ENCODE measurements at places on chromosomes 3 and 15.

DNA sequence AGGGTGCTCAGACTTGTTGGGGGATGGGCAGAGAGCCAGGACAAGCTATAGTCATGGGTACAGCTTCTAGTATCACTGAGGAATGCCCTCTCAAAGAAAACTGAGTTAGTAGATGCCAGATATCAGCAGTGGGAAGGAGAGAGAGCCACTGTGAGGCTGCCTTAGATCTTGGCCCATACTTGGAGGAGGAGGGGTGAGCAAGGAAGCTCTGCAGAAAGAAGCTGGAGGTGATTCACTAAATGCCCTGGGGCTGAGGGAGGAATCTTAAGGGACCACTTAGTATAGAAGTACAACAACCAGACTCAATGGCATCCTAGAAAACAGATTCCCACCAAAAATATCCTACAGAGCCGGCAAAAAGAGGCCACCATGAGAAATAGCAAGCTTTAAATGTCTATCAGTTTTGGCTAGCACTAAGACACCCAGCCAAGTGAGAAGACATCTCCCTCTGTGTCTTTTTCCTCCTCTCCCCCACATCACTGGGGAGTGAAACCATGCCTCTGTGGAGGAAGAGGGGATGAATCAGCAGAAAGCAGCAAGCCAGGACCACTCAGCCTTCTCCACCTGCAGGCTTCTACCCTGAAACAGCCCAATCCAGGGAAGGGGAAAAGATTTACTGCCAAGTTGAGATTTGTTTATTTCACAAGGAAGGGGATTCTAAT is 282.5 kb upstream of the STT3B start:
- DNase-seq = no peak

- no peak for DNase-seq
Observed at GRCh38 chr3:39521456-39521855, 54.0 kb downstream of the MOBP start.

DNA sequence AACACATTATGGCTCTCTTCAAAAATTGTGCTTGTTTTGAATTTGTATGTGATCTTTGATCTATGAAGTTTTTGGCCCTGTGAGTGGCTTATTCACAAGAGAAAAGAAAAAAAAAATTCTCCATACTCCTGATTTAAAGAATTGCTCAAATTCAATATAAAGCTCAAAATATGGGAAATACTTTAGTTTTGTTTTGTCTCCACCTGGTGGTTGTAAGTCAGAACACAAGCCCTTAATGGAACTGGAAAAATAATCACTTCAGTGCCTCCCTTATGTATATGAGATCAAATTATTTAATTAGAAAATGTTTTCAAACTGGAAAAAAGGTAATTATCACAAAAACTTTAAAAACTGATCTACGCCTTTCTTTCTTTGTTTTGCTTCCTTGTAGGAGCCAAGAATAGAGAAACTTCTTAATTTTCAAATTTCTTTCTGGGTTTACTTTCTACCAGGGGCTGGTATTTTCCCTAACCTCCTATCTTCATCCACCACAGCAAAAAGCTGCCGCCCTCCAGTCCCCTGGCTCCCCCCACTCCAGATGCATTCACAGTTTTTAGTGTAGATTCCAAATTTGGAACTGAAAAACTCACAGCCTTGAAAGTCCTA is 50.6 kb downstream of the SERP1 start:
- DNase-seq = peak; percentile 28

DNA sequence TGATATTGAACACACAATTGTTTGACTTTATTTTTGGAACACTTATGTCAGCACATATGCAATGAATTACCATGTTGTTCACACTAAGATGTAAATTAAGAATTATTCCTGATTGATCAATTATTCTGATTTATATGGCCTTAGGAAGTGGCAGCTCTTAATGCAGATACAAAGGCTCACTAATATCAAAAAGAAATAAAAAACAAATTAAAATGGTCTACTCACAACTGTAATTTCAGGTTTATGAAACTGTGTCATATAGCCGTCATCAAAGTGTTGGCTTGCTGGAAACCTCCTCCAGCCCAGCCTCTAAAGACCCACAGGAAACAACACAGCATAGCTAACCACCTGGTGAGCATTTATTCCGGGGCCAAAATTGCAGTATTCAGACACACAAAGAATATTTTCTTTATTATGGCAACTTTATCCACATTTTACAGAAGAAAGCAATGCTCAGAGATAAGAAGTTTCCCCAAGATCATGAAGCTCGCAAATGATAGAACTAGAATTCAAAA is 33.4 kb downstream of the PDZRN3 start:
- no peak for DNase-seq

GRCh38 chr15:54197995-54198394 is 219.8 kb downstream of the UNC13C start:
- no peak for DNase-seq

- no peak for DNase-seq
Observed at GRCh38 chr15:65094294-65094995, 17.9 kb downstream of the KBTBD13 start.

- no peak for DNase-seq
Observed at GRCh38 chr3:9068051-9068450, 104.8 kb upstream of the RAD18 start.

GRCh38 chr15:78276064-78276943 is 11.9 kb downstream of the DNAJA4 start:
- no peak for DNase-seq

DNA sequence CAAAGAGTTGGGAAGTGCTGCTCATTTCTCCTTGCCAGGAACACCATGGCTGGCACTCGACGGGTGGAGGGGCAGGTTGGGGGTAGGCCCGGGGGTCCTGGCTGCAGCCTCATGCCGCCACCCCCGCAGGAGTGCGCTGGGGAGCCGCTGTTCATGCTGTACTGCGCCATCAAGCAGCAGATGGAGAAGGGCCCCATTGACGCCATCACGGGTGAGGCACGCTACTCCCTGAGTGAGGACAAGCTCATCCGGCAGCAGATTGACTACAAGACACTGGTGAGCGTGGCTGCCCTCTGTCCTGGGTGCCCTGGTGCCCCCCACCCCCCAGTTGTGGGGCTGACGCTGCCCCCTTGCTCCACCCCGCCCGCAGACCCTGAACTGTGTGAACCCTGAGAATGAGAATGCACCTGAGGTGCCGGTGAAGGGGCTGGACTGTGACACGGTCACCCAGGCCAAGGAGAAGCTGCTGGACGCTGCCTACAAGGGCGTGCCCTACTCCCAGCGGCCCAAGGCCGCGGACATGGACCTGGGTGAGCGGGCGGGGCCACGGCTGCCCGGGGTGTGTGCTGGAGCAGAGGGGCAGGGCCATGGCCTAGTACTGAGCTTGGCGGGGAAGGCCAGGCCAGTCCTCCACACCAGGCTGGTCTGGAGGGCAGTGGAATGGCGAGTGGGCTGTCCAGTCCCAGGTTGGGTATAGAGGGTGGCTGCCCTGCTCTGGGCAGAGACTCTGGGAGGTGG is 45.1 kb downstream of the PLXNA1 start:
- no peak for DNase-seq

DNA sequence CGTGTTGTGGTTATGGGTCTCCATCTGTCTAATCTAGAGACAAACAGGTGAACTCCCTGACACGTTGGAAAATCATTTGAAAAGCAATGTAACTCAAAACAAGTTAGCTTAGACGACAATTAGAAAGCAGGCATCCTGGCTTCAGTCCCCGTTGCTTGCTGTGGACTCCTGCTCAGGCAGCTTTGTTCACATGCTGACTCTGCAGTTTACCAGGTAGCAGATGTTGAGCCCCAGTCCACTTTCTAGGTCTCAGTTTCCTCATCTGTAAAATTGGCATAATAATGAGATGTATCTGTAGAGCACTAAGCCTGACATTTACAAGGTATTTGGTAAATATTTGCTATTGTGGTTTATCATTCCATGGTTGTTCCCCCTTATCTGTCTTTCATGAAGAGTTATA is 327.2 kb upstream of the CHRM5 start:
- no peak for DNase-seq

DNA sequence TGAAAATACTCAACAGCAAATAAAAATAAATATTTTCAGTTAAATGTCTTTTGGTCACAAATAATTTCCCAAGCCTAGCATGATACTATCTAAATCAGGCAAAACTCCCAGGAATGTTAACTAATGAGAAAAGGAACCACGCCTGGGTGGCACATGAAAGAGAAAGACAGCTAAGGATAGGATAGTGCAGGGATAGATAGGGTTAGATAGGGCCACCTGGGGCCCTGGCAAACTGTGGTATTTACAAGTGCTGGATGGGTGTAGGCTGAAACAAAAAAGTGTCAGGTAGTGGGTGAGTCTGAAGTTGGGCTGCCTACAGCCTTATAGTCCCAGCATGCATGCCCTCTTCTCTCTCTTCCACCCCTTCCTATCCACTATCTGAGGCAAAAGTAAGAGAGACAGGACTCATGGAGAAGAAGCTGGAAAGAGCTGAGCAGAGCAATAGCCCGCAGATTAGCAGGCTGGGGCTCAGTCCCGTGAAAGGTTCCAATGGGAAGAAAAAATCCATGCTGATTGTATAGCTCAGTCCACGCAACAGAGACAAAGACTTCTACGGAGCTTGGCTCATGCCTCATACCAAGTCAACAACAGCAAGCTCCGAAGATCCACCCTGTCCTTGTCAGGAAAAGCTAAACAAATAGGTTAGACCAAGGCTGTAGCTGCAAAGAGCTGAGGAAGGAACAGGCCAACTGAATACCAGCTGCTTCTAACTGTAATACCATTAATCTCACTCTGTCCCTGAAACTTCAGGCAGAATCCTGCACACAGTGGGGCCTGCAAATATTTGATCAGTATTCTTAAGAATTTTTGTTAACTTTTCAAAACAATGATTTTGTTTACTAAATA is 342.1 kb upstream of the ATP11B start:
- no peak for DNase-seq

- DNase-seq = no peak
Observed at GRCh38 chr3:51311055-51311454, 74.0 kb upstream of the MANF start.

DNA sequence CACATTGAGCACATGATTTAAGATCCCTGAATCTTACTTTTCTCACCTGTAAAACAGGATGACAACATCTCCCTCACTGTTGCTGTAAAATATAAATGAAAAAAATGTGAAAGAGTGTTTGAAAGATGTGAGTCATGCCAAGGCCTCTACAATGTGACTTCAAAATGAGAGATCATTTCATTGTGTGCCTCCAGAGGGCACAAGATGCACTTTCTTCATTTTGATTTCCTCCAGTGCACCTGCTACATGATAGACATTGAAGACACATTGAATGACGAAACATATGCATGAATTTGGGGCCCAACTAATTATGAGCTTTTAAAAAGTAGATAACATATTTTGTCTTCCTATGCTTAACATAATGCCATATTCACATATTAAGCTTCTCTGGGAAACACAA is 170.3 kb downstream of the MOBP start:
- no peak for DNase-seq

DNA sequence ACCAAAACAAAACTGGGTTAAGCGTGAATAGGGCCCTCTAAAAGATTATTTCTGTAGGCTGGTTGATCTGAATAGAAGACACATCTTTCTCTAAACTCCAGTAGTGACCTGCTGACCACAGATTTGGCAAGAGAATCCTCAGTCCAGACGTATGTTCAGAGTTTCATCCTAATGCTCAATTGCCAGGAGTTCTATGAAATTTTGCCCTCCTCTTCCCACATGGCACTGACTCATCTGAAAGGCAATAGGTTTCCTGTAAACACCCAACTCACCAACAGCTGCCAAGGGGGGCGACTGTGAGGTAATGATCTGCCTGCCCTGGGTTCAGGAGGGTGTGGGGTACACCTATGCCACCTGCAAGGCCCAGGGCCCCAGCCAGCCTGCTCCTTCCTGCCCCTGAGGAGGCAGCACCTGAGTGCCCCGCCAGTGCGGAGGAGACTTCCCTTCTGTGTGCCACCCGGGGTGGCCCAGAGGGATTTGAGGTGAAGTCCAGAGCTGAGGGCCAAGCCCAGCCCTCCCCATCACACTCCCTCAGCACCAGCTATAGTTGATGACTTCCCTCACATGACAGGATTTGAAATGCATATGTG is 8.4 kb upstream of the PLA2G4D start:
- no peak for DNase-seq

GRCh38 chr15:71191296-71191695 is 76.0 kb downstream of the THSD4 start:
- DNase-seq = no peak

DNA sequence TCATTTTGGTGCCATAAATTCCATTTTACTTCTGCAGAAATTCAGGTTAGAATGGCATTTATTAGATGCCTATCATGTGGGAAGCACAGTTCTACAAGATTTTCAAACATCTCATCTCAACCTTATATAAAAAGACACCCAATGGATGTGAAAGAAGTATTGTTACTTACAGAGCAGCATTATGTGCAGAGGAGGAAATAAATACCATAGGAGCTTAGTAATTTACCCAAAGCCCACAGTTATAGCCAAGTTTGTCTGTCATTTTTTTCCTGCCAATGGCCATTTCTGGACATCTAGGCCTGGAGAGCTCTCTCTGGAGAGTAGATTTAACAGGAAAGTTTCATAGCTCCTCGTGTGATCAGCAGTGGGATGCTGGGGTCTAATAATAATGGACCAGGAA is 659.4 kb upstream of the NAALADL2 start:
- no peak for DNase-seq

- no peak for DNase-seq
Observed at GRCh38 chr3:183826448-183827250, 1.3 kb upstream of the MAP6D1 start.

DNA sequence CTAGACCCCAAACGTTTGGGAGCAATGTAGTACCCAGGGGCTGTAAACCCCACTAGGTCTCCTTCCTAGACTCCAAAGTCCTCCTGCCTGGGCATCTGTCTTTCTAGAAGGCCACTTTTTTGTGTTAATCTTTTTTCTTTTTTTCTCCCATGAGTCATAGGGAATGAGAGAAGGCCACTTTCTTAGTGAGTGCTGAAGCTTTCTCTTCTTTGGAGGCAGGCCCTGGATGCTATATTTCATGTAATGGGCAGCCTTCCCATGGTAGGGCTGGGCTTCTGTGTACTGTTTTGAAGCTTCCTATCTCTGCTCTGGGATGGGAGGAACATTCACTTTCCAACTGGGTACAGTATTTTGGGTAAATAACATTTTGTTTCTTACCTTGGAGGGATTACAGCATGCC is 15.2 kb upstream of the RTP2 start:
- no peak for DNase-seq

DNA sequence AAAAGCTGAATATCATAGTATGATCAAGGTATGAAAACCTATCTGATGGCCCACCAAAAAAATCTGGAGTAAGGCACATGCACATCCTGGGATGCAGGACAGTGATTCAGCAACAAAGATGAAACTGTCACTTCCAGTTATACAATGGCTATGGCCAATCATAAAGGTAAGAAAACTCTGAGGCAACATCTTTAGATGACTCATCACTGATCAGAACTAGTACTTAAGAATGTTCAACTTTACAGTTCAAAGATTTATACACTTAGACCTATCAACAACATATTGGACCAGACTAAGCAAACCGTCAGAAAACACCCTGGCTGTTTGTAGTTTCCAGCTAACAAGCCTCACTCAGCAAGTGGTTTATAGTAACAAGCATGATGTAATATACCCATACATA is 21.3 kb upstream of the PLCH1 start:
- DNase-seq = no peak

GRCh38 chr3:150409125-150409511 is 1.0 kb downstream of the TSC22D2 start:
- no peak for DNase-seq
